Activated CD4-positive, alpha-beta T cell treated with anti-CD3 and anti-CD28 coated beads for 1 hour (primary cell): ENCODE measurements at places on chromosomes 12 and 14.

DNA sequence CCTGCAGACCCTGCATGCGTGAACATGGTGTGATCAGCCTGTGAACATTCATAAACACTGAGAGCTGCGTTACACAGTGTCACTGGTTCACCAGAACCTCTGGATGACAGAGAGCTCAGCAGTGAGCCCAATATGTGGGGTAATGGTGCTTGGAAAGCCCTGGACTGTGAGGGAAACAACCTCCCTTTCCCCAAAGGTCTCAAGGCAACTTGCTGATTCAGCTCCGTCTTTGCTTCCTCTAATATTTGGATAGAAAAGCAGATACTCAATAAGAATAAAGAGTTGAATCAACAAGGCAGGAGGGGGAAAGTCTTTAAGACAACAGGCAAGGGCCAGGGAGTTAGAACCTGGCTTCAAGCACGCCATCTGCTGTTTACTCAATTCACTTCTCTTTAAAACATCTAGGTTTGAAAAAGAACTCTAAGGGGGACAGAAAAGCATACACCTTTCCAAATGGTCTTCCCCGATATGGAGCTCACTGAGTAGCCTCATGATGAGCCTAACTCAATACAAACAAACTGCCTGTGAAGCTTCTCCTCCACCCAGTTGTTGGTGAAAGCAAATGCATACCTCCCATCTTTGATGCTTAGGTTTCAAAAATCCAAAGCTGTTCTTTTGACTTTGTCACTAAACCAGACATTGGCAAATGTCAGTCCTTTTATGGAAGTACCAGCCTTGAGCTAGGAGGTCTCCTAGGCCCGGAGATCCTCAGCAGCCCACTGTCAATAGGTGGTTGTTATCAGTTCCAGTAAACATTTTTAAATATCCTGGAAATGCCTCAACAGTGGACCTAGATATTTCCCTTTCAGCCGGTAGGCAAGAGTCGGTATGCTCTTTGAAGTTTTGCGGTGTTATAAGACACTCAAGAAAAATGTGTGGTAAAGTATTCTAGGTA, 76.1 kb downstream of the SAMD4A start:
- no peak for DNase-seq

DNA sequence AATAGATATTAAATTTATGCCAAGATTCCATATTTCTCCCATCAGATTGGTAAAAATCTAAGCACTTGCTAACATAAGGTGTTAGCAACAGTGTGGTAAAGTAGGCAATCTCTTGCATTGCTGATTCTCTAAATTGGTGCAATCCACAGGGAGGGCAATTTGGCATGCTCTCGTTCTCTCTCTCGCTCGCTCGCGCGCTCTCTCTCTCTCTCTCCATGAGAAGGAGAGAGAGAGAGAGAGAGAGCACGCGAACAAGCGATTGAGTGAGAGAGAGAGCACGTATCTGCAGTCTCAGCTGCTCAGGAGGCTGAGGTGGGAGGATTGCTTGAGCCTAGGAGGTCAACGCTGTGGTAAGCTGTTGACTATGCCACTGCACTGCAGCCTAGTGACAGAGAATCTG, 25.9 kb downstream of the PSEN1 start:
- DNase-seq: no peak

- no peak for DNase-seq
These were observed 159.9 kb downstream of the BMP4 start for GRCh38 chr14:53796734-53797133.

DNA sequence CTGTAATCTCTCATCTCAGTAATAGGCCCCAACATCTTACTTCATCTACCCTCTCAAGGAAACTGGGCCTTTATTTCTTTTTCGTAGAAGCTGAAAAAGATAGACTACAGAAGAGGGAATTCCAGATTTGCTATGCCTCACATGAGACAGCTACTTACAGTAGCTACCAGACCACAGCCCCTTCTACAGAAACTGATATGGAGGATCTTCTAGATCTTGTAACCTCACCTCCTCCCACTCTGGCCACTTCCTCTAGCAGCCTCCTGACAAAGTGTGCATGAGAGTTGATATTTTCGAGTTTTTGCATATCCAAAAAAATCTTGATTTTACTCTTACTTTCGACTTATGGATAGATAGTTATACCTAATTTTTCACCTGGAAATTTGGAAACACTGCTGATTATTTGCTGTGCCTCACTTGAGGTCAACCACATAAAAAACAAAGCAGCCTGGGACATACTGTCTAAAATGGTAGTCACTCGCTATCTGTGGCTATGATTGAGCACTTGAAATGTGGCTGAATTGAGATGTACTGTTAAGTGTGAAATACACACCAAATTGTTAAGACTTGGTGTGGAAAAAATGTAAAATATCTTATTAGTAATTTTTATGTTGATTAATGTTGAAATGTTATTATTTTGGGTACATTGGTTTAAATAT, 86.3 kb upstream of the NID2 start:
- DNase-seq: no peak

DNA sequence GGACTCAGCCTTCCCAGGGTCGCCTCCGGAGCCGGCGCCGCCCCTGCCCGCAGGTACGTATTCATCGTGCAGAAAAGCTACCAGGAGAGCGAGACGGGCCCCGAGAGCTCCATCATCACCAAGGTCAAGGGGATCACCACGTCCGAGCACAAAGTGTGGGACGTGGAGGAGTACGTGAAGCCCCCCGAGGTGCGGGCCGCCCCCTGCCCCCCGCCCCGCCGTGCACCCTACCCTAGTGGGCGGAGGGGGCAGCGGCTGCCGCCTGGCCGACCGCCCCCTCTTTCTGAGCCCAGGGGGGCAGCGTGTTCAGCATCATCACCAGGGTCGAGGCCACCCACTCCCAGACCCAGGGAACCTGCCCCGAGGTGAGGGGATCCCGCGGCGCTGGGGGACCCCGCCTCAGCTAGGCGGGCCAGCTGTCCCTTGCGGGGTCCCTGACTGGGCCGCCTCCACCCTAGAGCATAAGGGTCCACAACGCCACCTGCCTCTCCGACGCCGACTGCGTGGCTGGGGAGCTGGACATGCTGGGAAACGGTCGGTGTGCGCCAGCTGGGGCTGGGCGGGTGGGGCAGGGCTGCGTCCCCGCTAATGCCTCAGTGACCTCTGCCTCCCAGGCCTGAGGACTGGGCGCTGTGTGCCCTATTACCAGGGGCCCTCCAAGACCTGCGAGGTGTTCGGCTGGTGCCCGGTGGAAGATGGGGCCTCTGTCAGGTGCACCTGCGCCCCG, 973 bp downstream of the P2RX2 start:
- DNase-seq: no peak

- no peak for DNase-seq
These were observed 99.9 kb downstream of the CEP83 start for GRCh38 chr12:94359761-94360160.

- DNase-seq: no peak
These were observed 187.3 kb downstream of the KTN1 start for GRCh38 chr14:55767286-55767685.

DNA sequence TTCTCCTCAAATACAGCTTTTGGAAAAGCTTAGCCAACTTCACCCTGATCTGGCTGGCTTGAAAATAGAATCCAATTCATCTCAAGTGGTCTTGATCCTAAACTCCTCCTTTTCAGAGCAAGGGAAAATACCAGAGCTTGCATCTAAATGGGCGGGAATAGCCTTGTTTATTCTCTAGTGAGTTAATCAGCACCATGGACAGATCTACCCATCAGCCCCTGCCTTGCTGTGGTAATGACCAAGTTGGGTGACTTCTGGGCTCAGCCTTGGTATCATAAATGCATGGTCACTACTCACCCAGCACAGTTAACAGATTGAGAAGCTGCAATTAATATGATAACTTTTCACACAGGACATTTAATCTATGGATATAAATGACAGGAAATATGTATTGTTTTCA, 196.6 kb downstream of the GLT1D1 start:
- DNase-seq: no peak

GRCh38 chr14:29548948-29549370, 378.7 kb downstream of the PRKD1 start:
- DNase-seq: no peak

- no peak for DNase-seq
These were observed 356.6 kb downstream of the CEP128 start for GRCh38 chr14:80584744-80585505.

DNA sequence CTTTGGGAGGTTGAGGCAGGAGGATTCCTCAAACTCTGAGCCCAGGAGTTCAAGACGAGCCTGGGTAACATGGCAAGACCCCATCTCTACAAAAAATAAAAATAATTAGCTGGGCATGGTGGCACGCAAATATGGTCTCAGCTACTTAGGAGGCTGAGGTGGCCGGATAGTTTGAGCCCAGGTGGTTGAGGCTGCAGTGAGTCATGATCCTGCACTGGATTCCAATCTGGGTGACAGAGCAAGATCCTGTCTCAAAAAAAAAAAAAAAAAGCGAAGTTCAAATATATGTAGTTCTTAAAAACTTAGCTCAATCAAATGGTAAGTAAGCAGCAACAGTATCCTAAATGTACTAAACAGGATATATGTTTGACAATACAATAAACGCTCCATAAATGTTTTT, 85.5 kb upstream of the SSTR1 start:
- no peak for DNase-seq

- no peak for DNase-seq
These were observed 998.1 kb upstream of the TMEM132C start for GRCh38 chr12:127268706-127269425.

GRCh38 chr12:7351177-7351576, 47.3 kb downstream of the ACSM4 start:
- no peak for DNase-seq

- no peak for DNase-seq
These were observed 1.3 kb upstream of the TMEM233 start for GRCh38 chr12:119592232-119592631.

- no peak for DNase-seq
These were observed 825.7 kb downstream of the AACS start for GRCh38 chr12:125890971-125891370.

DNA sequence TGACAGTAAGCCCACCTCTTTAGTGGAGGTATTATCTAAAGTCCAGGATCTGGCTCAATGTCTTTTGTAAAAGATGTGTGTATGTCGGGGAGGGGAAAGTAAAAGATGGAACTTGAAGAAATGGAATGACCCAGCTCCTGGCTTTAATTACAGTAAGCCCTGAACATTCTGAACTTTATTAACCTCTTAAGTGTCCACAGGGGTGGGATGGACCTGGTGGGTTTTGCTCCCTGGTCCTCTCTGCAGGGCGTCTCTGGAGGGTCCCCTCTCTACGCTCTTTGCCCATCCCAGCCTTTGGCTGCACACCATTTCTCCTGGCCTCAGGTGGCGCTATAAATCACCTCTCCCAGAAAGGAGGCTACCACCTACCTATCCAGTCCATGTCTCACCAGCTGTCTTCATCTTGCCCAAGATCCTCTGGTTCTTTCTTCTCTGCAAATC, 3.7 kb upstream of the CISTR start:
- DNase-seq: no peak

- DNase-seq: no peak
These were observed at the start of gene TBC1D30 for GRCh38 chr12:64824500-64825142. Gene TBC1D30, plus strand, starts transcription at chr12:64824647. Its CDS starts 233 bp downstream, at chr12:64824880.

DNA sequence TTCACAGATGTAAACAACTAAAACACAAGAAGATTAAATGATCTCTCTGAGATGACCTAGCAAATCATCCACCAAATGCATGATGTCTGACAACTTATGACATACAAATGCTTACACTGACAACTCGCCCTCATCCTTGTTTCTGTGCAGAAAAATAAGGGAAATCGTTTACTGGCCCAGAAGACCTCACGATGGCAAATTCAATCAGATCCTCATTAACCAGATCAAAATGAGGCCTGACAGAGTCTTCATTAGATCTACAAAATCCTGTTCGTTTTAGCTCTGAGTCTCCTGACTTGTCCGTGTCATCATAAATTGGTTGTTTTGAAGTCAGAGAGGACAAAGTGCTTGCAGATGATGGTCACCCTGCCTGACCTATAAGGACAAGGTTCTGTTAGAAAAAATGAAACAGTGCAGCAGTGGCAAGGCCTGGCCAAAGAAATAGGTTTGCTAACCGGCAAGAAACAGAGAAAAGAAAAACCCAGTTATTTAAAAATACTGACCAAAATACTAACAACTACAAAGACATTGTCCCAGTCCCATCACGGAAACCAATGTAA, 109.5 kb downstream of the BTG1 start:
- no peak for DNase-seq

DNA sequence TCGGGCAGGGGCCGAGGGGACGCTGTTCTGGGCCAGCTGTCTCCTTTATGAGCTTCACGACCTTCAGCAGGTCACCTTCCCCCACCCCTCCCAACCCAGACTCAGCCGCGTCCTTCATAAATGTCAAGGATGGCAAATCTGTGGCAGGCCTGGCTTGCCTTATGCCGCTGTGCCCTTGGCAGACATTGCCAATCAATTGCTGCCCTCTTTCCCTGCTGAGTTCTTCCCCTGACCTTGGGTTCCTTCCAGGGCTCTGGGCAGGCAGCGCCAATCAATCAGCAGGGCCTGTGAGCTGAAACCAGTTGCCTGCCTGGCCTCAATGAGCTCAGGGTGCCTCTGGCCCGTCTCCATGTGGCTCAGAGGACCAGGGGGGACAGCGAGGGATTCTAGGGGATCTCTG, 7.7 kb downstream of the FAM222A start:
- DNase-seq: no peak

DNA sequence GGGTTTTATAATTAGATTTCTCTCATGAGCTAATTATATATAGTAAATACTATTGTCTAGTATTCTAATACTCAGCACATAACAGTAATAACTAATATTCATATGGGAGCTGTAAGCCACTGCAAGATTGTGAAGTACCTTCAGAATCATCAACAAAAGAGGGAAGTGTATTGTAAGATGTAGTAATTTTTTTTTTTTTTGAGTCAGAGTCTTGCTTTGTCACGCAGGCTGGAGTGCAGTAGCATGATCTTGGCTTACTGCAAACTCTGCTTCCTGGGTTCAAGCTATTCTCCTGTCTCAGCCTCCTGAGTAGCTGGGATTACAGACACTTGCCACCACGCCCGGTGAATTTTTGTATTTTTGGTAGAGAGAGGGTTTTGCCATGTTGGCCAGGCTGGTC, 3.1 kb downstream of the GPR33 start:
- DNase-seq: no peak

DNA sequence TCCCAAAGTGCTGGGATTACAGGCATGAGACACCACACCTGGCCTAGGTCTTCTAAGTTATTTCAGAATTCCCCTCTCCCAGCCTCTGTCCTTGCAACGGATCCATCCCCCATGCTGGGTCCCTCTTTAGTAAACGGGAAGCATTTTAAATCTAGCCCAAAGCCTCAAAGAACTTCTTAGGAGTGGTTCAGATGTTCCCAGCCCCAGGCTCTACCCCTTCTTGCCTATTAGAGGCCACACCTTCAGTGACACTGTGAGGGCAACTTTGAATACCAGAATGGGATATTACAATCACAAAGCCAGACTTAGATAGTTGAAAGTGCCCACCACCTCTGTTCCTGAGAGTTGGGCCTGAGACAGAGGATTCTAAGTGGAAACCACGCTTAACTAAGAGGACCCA, 18.1 kb upstream of the SPPL3 start:
- DNase-seq: no peak

DNA sequence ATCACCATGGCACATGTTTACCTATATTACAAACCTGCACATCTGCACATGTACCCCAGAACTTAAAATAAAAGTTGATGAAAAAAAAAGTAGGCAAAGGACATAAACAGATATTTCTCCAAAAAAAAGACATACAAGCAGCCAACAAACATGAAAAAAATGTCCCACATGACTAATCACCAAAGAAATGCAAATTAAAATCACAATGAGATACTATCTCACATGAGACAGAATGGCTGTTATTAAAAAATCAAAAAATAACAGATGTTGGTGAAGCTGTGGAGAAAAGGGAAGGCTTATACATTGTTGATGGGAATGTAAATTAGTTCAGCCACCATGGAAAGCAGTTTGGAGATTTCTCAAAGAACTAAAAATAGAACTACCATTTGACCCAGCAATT, 68.0 kb upstream of the FAR2 start:
- DNase-seq: no peak
